NCI-H2081 (cell line): ENCODE measurements at places on chromosomes 6 and 20.

- no peak for DNase-seq
These were observed 121.2 kb upstream of the SASH1 start for GRCh38 chr6:148221196-148221979.

- peak; percentile 94 for DNase-seq
These were observed 57.6 kb upstream of the SCAF8 start for GRCh38 chr6:154675602-154676088.

GRCh38 chr6:170125456-170126300 is 165.2 kb downstream of the DLL1 start:
- DNase-seq = no peak

DNA sequence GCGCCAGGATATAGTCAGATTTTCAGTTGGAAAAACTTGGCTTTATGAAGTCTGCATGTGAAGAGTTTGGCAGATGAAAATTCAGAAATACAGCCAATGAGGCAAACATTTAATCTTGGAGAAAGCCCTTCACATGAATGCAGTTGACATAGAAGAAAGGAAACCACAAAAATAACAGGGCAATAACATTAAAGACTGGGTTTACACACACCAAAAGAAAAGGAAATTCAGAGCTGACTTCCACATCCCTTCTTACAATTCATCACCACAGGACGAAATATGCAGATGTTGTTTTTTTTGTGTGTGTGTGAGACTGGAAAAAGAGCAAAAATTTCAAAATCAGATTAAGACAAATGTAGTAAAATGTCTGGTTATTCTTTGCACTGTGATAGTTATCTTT is 69.8 kb upstream of the HEY2 start:
- no peak for DNase-seq

GRCh38 chr6:33329058-33329457 is 11.5 kb upstream of the ZBTB22 start:
- no peak for DNase-seq

DNA sequence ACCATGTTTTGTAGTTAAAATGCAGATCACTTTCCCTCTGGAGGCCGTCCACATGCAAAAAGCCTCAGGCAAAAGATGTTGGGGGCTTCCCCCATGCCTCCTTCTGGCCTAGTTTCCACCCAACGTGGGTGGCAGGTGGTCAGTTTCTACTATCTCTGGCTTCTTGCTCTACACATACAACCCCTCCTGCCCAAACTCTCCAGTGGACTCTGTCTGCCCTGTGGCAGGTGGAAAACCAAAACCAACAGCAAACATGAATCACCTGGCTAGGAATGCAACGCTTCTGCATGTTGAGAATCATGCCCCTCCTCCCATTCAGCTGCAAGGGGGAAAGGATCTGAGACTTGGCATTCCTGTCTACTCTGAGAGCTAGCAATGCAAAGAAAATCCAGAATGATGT is 94.8 kb downstream of the MBOAT1 start:
- no peak for DNase-seq

- no peak for DNase-seq
These were observed 258.5 kb downstream of the HACE1 start for GRCh38 chr6:104601131-104601651.

DNA sequence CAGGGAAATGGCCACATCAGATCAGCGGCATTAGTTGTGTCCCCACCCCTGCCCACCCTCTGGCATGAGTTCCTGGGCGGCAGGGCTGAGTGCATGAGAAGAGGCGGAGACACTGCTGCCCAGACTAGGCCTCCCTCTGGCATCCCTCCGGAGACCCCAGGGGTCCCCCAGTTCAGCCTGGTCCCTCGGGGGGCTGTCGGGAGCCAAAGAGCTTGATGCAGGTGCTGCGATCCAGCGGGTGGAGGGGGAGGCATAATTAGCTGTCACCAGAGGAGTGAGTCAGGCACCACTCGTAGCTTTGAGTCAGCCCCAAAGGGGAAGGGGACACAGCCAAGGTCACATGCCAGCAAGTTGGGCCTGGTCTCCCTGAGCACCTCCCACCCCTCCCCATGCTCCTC is 34.5 kb downstream of the DLGAP4 start:
- DNase-seq = no peak

DNA sequence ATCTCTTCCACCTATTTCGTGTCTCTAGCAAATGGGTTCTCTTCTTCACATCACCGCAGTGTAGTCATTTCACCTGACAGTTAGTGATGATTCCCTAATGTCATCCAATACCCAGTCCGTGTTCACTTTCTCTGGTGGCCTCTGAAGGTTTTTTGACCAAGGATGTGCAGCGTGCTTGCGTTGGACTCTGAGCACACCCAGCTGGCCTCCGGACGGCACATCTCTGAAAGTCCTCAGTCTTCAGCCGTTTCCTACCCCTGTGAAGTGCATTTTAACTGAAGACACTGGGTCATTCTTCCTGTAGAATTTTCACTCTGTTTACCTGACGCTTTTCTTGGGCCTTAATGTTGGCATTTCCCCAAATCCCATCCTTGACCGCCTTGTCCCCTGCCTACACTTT is 98.7 kb downstream of the ERMARD start:
- DNase-seq = no peak

DNA sequence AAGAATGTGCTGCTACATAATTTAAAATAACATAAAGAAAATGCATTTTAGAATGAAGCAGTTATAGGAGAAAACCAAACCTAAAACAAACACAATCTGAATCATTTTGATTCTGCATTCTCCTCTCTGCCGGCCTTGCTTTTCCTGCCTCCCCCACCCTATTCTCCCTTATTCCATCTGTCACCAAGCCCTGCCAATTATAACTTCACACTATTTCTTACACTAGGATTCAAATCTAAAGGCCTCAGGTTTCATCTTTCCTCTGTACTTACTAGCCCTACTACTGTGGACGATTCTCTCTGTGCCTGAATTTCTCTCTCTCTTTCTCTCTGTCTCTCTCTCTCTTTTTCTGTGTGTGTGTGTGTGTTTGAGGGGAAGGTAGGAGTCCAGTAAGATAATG is 18.7 kb upstream of the PRIM2 start:
- no peak for DNase-seq

DNA sequence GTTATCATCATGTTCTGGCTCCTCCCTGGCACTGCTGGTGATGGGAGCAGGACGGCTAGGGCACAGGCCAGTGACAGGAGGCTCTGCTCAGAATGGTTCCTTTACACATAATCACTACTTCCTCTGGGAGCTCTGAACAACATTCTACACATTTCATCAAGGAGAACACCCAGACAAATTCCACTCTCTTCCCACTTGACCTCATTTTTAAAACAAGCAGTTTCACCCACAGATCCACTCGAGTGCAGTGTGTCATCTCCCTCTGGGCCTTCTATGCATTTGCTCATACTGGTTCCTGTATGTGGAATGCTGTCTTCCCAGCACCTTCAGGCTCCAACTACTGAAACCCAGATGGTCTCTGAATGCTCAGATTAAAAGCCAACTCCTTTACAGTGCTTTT is 84.8 kb downstream of the ELOVL5 start:
- no peak for DNase-seq

GRCh38 chr20:58822149-58822548 is 28.6 kb downstream of the GNAS-AS1 start:
- DNase-seq = no peak

DNA sequence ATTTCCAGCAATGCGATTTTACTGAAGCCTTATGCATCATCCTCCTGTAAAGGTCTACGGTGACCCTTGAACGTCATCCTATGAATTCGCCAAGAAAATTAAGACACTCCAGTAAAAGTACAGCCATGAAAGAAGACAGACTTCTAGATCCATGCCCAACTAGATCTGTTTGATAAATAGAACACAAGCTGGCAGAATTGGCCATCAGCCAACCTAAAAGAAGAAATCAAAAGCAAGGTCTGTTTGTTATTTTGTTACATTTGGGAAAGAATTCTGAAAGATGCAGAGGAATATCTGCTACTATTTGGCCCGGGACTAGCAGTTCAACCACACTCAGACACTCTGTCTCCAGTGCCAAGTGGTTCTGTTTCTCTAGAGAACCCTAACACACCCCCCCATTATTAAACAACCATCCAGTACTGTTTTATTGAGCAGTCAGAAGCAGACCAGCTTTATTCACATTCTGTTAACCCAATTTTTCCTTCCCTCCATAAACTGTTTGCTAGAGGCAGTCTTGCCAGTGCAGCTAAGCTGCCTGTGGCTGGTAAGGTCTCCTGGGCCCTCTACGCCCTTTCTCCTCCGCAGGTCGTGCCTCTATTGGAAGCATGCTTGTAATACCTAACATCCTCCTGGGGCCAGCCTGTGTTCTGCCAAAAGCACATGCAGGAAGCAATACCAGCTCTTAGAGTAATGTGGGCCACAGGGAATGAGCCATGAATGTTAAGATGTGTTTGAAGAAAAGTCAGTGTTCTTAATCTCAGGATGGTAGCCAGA is 30.7 kb downstream of the LY86 start:
- DNase-seq = no peak

GRCh38 chr20:48523191-48523995 is 304.4 kb downstream of the PREX1 start:
- DNase-seq = no peak

DNA sequence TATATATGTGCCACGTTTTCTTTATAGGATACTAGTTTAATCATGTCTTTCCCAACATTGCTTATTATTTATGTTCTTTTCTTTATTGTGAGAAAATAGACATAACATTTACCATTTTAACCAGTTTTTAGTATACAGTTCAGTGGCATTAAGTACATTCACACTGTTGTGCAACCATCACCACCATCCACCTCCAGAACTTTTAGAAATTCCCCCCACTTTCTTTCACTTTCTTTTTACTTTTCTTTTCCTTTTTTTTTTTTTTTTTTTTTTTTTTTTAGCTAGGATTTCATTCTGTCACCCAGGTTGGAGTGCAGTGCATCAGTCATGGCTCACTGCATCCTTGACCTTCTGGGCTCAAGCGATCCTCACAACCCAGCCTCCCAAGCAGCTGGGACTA is 18.5 kb downstream of the RBCK1 start:
- DNase-seq = no peak

DNA sequence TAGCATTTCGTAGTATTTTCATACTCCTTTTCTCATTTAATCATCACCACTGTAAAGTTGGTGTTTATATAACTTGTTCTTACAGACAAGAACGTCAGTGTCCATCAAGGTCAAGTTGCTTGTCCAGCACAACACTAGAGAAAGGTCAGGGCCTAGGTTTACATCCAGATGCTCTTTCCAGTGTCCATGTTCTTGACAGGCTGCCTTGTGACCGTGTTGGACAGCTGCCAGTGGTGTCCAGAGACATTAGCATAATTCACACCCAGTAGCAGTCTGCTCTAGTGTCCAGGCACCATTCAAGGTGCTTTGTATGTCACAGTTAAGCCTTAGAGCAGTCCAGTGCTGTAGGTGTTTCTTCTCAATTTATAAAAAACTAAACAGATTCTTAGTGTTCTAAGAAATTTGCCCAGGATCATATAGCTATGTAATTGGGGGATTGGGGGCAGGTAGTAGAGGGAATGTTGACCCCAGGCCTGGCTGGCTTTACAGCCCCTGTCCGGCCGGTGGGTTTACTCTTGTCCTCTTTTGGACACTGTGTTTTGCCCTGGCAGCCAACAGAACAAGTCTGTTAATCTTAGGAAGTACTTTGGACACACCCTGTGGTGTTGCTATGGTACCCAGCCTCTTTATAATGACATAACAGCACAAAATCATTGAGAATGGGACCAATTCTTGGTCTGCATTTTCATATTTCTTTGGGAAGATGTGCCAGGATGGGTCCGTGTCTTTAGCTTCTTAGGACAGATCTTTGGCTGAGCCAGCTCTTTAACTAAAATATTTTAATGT is 8.0 kb downstream of the STK35 start:
- no peak for DNase-seq

GRCh38 chr6:107230448-107230847 is 115.1 kb upstream of the BEND3 start:
- no peak for DNase-seq

DNA sequence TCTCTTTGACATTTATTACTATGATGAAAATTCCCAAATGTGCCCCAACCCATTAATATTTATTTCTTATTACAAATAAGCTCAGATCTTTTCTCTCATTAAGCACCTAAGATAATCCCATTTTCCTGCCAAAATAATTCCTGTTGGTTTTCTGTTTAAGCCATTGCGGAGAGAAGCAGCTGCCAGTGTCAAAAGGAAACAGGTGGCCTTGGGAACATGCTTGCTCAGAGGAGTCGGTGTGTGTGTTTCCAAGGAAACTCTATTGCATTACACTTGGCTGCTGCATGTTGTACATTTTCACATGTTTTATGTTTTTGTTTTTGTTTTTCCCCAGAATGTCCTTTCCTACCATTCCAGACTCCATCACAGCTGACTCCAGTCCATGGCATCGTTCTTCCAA is 56.4 kb downstream of the CD24 start:
- peak; percentile 73 for DNase-seq

- no peak for DNase-seq
These were observed 32.4 kb upstream of the NOP56 start for GRCh38 chr20:2619961-2620595.

DNA sequence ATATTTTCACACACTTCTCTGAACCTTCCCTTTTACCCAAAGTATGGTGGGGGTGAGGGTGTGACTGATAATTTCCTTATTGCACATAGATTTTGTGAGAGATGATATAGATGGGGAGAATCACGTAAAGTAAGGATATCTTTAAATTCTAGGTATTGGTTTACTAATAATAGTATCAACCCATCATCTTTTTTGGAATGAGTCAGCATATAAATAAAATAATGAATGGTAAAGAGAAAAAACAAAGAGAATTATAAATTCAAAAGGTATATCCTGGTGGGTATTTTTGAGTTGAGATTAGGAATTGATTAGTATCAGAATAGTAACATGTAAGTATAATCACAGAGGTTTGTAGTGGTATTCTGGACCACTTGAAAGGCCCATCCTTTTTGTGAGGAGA is 56.1 kb downstream of the MACROD2 start:
- DNase-seq = no peak

DNA sequence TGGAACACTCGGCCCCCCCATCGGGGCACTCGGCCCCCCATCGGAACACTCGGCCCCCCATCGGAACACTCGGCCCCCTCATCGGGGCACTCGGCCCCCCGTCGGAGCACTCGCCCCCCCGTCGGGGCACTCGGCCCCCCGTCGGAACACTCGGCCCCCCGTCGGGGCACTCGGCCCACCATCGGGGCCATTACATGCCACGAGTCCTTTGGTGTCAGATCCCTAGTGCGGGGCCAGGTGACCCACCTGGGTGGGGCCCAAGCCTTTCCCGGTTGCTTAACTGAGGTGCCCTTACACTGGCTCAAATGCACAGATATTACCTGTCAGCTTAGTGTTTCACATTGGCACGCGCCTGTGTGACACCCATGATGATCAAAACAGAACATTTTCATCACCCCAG is 95.9 kb downstream of the TAF4 start:
- no peak for DNase-seq
